ENCODE measurements at places on chromosomes 16 and 17.

DNA sequence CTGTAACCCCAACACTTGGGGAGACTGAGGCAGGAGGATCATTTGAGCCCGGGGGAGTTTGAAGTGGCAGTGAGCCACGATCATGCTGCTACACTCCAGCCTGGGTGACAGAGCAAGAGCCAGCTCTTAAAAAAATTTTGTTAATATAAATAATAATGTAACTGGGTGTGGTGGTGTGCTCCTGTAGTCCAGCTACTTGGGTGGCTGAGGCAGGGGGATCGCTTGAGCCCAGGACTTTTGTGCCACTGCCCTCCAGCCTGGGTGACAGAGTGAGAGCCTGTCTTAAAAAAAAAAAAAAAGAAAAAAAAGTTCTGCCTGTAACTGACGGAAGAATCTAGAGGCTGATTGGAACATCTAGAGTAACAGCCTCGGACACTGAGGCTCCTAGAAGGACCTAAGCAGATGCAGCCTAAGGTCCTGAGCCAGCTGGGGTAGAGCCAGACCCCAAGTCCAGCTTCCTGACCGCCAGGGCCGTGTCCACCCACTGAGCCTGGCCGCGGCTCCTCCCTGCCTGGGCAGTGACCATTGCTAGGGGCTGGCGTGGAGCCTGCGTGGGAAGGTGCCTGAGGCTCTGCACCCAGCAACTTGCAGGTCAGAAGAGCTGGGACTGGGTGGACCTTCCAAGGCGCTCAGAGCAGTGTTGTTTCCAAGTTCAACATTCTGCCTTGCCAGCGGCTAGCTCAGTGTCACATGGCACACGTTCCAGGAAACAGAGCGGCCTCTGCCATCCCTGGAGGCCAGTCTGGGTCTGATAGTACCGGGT is 209.4 kb upstream of the CIBAR2 start:
- DNase-seq = peak; percentile 67

DNA sequence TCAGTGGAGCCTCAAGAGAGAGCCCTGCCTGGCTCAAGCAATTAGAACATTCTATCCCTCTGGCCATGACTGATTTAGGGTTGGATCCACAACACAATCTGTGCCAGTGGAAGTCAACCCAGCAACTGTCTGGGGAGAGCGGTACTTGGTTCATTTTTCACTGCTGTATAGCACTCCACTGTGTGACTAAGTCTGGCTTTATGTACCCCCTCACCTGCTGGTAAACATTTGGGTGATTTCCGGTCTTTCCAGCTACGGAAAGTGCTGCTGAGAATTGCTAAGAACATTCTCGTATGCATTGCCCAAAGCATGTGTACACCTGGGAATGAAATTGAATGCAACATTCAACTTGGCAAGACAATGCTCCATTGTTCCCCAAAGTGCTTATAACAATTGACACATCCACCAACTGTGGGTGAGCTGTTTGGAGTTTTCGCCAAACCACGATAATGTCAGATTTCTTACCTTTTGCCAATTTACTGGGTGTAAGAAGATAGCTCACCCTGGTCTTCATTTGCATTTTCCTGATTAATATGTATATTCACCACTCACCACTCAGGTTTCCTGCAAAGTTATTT is 63.5 kb upstream of the MED9 start:
- no peak for DNase-seq

DNA sequence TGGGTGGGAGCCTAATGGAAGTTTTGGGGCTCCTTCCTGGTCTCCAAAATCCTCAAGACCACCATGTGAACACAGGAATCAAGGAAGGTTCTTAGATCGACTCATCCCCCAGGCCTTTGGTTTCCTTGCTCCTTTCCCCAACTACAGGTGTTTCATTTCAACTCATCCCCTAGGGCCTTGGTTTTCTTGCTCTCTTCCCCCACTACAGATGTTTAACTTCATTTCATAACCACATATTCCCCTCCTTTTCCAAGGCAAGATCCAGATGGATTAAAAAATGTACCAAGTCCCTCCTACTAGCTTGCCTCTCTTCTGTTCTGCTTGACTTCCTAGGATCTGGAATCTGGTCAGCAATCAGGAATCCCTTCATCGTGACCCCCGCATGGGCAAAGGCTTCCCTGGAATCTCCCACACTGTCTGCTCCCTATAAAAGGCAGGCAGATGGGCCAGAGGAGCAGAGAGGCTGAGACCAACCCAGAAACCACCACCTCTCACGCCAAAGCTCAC is at the start of gene CCL11:
TSS of gene CCL11 (plus strand) at position 457 of the 507 bp plus-strand sequence. CDS start 67 bp downstream, outside the sequence.
- DNase-seq = no peak

GRCh38 chr16:69589434-69590269 is 23.9 kb downstream of the NFAT5 start:
- DNase-seq = no peak

GRCh38 chr17:76417499-76418143 is 33.2 kb downstream of the SPHK1 start:
- no peak for DNase-seq

GRCh38 chr17:41071606-41072360 is 6.1 kb upstream of the KRTAP2-4 start:
- DNase-seq = no peak

GRCh38 chr17:72691586-72691985 is 400.9 kb downstream of the SLC39A11 start:
- DNase-seq = no peak

- DNase-seq = no peak
Observed at GRCh38 chr16:57724531-57724930, 11.0 kb upstream of the KATNB1 start.

- no peak for DNase-seq
Observed at GRCh38 chr16:68246666-68247065, 1.5 kb downstream of the PLA2G15 start.

- no peak for DNase-seq
Observed at GRCh38 chr17:36674278-36674650, 72.9 kb downstream of the MRM1 start.

- no peak for DNase-seq
Observed at GRCh38 chr16:66471264-66471663, 44.2 kb downstream of the BEAN1 start.

DNA sequence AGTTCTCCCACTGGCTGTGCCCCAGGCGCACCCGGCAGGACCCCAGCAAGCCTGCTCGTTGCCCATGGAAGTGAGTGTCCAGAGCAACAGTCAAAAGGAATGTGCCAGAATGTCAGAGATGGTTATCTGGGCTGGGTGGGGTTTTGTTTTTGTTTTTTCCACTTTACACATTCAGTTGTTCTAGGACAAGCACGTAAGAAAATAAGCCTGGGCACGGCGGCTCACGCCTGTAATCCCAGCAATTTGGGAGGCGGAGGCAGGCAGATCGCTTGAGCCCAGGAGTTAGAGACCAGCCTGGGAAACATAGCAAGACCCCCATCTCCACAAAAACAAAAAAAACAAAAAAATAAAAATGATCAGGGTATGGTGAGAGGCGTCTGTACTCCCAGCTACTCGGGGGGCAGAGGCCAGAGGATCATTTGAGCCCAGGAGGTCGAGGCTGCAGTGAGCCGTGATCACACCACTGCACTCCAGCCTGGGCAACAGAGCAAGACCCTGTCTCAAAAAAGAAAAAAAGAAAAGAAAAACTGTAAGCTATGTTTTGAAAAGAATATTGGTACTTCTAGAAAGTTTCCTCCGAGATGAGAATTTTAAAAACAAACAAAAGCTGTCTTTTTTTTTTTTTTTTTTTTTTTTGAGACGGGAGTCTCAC is 8.3 kb downstream of the NDUFAF8 start:
- no peak for DNase-seq

- no peak for DNase-seq
Observed at GRCh38 chr16:80480664-80481063, 60.1 kb upstream of the DYNLRB2 start.

DNA sequence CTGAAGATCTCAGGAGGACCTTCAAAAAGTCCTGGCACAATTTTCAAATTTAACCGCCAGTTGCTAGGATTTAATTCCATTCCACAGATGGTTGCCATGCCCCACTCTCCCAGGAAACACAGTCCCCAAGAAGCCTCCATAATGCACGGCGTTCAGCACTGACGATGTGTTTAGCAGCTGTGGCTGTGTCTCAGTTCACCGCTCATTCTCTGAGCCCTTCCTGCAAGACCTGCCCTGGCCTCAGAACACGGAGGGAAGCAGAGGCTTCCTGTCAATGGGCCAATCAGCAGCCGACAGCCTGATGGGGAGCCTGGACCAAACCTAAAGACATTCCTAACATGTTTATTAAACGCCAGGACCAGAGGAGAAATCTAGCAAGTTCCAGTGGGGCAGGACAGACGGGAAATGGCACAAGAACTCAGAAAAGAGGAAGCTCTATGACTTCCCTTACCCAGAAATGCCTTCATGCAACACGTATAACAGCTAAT is 4.9 kb downstream of the MYLK3 start:
- no peak for DNase-seq

DNA sequence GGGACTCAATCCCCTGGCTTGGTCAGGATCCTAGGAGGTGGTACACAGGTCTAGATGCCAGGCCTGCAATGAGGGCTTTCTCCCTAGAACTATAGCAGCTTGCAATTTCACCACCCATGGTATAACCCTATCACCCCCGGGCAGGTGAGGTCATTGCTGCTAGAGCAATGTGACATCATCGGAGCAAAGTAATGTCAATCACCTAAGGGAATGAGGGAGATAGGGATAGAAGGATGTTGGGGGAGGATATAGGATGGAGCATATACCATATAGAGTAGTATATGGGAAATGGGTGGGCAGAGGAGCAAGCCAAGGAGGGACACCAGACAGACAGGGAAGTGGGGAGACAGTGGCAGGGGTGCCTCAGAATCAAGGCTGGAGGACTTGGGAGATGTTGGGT is 3.3 kb downstream of the KCNH4 start:
- no peak for DNase-seq

- DNase-seq = no peak
Observed at GRCh38 chr17:76670020-76670717, 26.6 kb upstream of the ST6GALNAC1 start.

GRCh38 chr16:85643631-85644030 is 30.5 kb downstream of the GSE1 start:
- no peak for DNase-seq

DNA sequence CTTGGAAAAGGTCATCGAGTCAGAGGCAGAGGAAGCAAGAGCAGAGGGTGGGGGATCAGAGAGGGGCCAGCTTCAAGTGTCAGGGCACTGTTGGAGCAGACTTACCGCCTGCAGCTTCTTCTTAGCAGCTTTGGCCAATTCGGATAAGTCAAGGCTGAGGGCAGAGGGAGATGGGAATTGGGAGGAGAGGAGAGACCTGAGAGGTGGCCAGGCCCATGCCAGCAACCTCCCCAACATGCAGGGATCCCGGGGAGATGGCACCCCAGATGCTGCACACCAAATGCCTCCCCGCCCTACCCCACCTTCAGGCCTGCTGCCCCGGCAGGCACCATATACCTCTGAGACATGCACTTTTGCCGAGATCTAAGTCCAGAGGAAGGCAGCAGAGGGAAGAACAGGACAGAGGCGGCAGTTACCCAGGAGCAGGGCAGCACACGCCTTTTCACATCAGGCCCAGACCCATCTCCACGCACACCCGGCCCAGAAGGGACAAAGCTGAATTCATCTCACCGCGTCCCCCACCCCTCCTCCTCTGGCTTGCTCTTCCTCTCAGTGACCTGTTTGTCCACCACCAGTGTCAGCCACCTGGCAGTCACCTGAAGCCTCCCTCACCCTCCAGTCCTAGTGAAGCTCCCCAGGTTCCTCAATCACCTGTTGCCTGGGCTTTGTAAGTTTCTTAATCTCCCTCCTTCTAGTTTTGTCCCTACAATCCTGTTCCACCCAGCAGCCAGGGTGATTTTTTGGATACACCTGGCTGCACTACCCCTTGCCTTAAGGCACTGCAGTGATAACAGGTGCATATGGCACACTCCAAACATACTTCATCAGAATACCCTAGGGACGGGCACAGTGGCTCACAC is 10.4 kb downstream of the TP53I13 start:
- DNase-seq = no peak

- DNase-seq = no peak
Observed at GRCh38 chr16:22618842-22619241, 108.2 kb downstream of the NPIPB5 start.

DNA sequence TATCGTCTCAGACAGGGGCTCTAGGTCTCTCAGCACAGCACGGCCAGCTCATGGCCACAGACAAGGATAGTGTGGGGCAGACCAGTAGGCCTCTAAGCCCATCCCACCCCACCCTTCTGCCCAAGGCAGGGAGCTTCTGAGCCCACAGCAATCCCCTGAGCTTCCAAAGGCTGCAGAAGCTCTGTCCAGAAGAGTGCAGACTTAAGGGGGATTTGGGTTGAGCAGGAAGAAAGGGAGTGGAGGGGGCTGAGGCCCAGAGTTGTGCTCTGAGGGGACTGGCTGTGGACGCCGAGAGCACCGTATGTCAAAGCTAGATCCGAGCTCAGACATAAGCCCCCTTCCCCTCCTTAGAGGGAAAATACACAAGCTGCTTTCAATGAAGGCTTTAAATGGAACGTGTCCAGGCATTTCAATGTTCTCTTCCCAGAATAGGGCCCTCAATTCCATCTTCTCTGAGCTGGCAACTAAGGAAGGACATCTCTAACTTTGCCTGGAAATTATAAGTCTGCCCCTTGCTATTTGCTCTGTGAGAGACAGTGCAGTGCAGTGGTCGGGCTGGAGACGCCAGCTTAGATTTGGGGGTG is 116.4 kb upstream of the RPL38 start:
- no peak for DNase-seq

DNA sequence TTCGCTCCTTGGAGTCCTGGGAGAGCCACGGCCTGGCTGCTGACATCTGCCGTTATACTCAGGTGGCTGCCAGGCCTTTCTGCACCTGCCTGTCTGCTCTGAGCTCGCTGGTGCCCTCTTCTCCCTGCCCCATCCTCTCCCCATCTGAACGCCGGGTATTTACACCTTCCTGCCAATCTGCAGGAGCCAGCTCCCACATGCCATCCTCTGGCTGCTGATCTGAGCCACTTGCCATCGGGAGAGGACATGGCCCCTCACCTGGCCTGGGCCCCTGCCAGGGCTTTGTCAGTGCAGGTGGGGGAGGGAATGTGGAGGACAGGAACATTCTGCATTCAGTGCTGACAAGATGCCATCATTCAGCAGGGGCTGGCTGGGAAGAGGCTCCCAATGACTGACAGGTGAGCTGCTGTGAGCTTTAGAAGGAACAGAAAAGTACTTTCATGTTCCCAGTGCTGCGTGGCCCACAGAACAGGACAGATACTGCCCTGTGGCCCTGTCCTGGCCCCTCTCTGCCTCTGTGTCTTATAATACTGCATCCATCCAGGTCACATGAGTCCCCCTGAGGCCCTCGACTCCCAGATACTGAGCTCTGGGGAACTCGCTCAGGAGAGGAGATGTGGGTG is 96.3 kb upstream of the ZNF469 start:
- DNase-seq = no peak

DNA sequence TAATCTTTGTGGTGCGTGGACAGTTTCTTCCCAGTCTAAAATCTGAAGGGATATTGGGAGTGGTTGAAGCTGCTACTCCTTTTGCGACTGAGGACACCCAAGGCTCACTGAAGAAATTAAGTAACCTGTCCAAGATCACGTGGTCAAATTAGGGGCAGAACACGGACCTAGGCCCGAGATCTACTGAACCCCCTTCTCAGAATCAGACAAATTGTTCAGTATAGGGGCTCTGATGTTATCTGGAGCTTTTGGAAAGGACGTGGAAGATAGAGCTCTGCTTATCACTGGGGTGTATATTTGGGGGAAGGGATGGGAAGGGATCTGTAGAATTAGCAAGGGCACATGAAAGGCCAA is 857 bp downstream of the TANGO6 start:
- DNase-seq = peak; percentile 61

- no peak for DNase-seq
Observed at GRCh38 chr17:65677932-65678331, 116.5 kb upstream of the AXIN2 start.

All from hippocampal formation (tissue), 2 donors.